Activated CD8-positive, alpha-beta memory T cell treated with anti-CD3 and anti-CD28 coated beads for 48 hours (primary cell): ENCODE measurements at places on chromosomes 6 and 20.

- no peak for DNase-seq
Measured at GRCh38 chr20:39117491-39117890, 155.3 kb downstream of the DHX35 start.

DNA sequence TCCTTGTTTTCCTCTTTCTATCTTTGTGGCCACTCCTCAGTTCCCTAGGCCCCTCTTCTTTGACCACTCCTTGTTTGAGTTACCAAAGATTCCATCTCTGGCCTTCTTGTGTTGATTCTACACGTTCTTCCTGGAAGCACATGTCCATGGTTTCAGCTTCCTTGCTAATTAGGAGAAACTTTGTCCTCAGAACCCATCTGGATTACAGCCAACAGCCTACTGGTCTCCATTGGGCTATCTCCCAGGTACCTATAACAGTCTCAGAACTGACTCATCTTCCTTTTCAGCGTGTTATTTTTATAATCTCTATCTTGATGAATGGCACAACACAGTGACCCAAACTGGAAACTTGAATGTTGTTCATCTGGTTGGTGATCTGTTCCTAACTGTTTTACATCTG lies 17.5 kb downstream of the PTPRA start:
- no peak for DNase-seq

- DNase-seq = no peak
Measured at GRCh38 chr6:35592178-35592577, 79.5 kb upstream of the TULP1 start.

GRCh38 chr6:169046483-169047192 lies 207.0 kb downstream of the THBS2 start:
- no peak for DNase-seq

- DNase-seq = no peak
Measured at GRCh38 chr6:78523622-78524021, 343.7 kb upstream of the IRAK1BP1 start.
